Sigmoid colon (tissue), 7 donors: ENCODE measurements at places on chromosomes 4 and X. TPM values are rescaled to one million over a fixed set of nuclear protein-coding genes. Genes with fewer than 3 reads are reported as not detected.
A peak's percentile ranks its signal among the peaks of the same experiment; 100 is the strongest.

- no peak for DNase-seq
Observed at GRCh38 chr4:183872531-183872930, 32.6 kb upstream of the STOX2 start.

DNA sequence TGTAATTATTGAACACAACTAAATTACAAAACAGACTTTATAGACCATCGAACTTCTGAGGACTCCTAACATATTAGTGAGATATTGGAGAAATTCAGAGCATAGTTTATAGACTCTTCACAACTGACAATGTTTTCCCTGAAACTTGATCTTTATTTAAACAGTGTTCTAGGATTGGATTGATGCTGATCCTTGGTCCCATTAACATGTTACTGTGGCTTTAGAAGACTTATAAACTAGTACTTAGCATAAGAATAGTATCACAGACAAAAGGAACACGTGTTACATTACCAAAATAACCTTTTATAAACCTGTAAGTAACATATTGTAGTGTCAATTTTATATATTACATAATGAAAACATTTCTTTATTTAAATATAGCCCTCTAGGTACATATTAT, 689.6 kb downstream of the CCSER1 start:
- DNase-seq = no peak

GRCh38 chr4:101081695-101082369, 265.5 kb downstream of the PPP3CA start:
- DNase-seq = no peak

- DNase-seq = no peak
Observed at GRCh38 chrX:34227804-34228203, 95.7 kb upstream of the FAM47A start.

- DNase-seq = no peak
Observed at GRCh38 chr4:134045411-134045810, 156.2 kb downstream of the PABPC4L start.

DNA sequence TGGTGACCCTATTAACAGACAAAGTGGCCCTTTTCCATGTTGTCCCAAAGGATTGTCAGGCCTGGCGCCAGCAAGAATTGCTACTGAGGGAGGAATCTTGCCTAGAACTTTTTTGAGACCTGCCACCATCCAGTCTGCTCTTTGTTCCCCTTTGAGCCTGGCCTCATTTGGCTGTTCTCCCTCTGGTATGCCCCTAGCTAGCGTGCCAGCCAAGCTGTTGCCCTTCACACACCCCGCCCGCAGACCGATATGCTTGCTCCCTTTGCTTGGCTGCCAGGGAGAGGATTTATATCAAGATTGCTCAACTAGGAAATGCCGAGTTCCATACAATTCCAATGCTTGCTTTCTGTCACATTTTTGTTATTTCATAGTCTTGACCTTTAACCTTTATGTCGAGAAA, 24.4 kb downstream of the IGSF1 start:
- DNase-seq = no peak

Gene STK32B
- total RNA-seq = 1.5 TPM

GRCh38 chr4:34628471-34628870, 1615.8 kb downstream of the ARAP2 start:
- DNase-seq = no peak

DNA sequence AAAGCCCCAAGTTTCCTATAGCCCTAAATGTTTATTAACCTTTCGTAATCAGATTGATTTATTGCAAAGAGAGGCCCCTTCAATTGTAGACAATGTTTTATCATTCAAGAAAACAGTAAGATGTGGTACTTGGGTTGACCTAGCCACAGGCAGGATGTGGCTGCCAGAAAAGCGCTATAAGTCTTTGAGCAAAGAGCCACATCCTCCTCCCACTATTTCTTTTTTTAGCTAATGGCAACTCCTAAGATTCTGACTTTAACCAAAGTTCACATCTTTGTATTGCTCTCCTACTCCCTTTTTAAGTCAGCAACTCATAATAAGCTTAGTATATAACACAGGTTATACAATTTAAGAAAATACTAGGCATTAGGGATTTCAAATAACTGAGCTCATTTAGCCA, 70.7 kb upstream of the PPP3CA start:
- no peak for DNase-seq

GRCh38 chr4:182067828-182068227, 175.4 kb upstream of the TENM3 start:
- no peak for DNase-seq

DNA sequence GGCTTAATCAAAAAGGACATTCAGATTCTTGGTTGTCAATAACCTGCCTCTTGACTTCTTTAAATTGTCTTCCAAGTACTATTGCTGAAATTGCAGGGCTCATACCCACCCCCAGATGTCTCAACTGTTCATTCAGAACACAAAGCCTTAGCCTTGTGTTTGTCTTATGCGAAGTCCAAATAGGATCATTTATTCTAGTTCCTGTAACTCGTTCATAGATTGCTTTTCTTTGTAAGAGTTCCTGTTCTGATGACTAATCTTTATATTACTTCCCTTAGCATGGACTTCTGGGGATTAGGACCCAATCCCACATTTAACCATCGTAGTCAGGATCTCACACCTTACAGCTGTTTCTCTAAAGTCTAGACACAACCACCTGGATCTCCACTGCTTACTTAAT, 226.0 kb downstream of the VEGFC start:
- DNase-seq = no peak

Gene HTR2C
- total RNA-seq = not detected

DNA sequence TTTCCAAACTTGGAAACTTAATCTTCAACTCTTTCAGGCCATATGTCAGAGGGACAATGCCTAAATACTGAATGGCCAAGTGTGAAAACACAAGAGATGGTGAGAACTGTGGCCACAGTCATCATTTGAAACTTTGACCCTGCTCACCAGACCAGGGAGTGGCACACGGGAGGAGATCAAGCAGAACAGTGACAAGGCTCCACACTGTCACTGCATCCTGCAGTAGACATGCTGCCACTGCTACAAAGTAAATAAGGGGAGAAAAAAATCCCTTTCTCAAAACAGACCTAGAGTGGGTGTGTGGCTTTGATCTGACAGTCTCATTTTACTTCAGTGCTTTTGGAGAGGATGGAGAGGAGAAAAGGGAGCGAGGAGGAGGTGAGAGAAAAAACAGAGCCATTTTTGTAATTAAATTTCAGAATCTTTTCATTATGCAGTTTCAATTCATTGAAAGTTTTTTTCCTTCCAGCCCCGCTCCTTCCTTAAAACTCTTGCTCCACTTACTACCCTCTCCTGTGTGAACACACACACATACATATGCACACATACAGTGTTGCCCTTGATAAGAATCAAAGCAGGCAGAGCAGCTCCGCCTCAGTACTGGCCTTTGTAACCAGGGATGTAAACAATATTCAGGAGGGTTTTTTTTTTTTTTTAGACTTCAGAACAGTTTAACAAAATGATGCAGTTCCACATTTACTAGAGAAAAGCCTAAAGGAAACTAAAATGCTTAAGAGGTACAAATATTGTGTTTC, 34.4 kb downstream of the NEXMIF start:
- no peak for DNase-seq

GRCh38 chr4:56611501-56611900, 69.6 kb downstream of the HOPX start:
- DNase-seq = no peak

- DNase-seq = no peak
Observed at GRCh38 chr4:70874268-70875156, 27.7 kb upstream of the MOB1B start.

DNA sequence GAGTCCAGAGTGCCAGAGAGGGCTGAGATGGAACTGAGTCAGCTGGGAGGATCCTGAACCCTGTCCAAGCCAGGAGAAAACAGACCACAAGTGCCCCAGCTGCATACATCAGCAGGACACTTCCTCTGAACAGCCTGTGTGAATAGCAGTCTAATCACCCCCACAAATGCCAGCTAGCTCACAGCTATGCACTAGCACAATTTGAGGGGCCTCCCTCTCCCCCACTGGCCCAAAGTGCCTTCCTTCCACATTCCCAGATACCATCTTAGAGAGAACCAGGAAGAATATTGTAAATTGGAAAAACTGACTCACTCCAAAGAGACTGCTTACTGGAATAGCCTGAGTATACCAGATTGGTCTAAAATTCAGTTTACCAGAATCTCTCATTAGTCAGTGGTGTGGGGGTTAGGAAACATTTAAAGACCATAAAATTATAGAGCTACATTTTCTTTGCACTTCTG, 292.6 kb upstream of the KLF3 start:
- no peak for DNase-seq

Gene PCDH11X
- total RNA-seq = under 0.01 TPM

- DNase-seq = no peak
Observed at GRCh38 chr4:149836546-149836945, 20.9 kb upstream of the IQCM start.

DNA sequence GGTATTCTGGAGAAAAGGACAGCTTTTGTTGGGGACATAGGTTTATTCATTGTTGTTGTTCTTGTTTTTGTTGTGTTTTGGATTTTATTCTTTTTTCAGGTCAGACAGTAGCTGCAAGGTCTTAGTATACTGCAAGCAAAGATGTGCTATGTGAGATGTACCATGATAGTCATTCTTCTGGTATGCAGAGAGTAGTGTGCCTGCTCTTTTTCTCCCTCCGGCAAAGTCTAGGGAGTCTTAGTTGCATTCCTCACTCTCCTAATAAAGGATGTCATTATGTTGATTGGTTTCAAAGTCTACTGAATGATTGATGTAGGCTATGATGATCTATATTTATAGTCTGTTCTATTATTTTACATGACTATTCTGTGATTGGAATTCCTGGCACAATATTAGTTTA, 119.9 kb upstream of the POF1B start:
- no peak for DNase-seq

GRCh38 chr4:150584111-150584915, 2.4 kb downstream of the MAB21L2 start:
- DNase-seq = no peak

- peak; percentile 77 for DNase-seq
Observed at GRCh38 chr4:150079081-150079581, 886 bp downstream of the DCLK2 start.

- DNase-seq = no peak
Observed at GRCh38 chr4:38084877-38085711, 124.9 kb downstream of the PTTG2 start.

Gene ABCG2
- 2.8 TPM for total RNA-seq

DNA sequence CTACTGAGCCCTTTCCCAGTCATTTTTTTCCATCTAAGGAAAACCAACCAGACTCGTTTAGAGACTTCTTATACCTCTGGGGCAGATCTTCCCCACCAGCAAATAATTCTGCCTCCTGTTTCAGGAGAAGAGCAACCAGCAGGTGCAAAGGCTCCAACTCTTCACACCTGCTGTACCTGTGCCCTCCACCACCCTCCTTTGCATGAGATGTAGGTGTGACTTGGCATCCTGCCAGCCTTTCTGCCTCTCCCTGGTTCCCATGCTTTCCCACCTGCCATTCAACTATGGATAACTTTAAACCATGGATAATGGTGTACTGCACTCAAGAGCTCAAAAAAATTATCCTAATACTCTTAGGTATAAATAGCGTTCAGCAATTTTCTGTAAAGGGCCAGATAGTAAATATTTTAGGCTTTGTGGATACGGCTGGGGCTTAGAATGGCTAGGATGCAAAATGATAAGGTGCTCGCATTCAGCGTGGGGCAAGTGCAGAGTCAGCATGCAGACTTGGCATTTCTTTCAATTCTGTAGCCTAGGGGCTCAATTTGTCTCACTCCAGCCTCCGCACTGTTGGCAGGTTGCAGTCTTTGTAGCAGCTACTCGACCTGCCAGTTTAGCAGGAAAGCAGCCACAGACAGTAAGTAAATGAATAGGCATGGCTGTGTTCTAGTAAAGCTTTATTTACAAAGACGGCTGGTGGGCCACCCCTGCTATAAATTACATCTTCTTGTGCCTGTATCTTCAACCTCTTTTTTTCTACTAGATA, 79.8 kb downstream of the HCCS start:
- DNase-seq = no peak

DNA sequence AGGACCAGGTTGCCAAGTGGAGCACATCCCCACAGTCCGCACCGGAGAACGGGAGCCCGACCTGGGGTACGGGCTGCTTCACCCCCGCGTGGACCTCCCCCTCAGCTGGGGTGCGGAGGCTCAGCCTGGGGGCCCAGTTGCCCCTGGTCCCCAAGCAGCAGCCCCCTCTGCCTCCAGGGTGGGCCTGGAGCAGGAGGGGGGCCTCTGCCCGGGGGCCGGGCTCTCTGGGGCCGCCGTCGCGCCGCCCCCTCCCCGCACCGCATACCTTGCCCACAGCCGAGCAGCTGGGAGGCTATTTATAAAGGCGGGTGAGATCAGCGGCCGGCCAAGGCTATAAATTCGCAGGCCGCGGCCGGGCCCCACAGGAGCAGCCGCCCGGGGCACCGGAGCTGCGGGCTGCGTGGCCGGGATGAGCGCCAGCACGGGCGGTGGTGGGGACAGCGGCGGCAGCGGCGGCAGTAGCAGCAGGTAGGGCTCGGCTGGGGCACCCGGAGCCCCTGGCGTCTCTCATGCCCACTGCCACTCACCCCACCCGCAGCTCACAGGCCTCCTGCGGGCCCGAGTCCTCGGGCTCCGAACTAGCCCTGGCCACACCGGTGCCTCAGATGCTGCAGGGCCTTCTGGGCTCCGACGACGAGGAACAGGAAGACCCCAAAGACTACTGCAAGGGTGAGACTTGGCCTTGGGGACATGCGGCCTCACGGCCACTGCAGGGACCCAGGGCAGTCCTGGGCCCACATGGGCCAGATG, at the start of gene SRPK3:
Gene SRPK3, plus strand, starts transcription at position 364 of the 750 bp plus-strand sequence. Its CDS starts 46 bp downstream, at position 410.
- no peak for DNase-seq

DNA sequence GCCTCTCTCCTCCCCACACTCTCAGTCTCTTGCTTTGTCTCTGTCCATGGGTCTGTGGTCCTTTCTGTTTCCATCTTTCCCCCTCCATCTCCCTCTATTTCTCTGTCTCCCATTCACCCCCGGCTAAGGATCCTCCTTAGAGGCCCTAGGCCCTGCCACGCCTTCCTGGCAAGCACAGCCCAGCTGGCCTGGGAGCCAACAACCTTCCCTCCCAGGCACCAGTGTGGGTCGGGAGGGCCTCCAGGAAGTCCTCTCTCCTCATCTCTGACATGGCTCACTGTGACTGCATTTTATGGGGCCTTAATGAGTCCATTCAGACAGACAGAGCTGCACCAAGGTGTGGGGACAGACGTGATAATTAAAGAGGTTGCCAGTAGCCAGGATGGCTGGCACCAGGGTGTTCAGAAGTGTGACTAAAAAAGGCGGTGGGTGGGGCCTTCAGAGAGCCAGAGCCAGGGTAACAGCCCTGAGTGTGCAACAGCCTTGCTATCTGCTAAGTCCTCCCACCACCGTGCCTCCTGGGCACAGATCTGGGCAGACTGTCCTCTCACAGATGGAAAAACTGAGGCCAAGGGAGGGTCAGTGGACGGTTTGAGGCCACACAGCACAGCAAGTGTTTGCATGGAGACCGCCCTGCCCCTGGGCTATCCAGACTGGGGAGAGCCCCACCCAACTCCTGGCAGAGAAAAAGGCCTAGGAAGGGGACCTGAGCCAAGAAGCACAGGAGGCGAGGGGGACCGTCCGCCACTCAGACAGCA, 31.5 kb downstream of the BLOC1S4 start:
- no peak for DNase-seq
